Activated T-helper 17 cell treated with anti-CD3 and anti-CD28 coated beads, Interleukin-2, amount 50 U/mL, for 72 hours (primary cell): ENCODE measurements at places on chromosomes 4 and X.

- no peak for ATAC-seq
Observed at GRCh38 chr4:74474345-74475090, 29.6 kb downstream of the AREG start.

DNA sequence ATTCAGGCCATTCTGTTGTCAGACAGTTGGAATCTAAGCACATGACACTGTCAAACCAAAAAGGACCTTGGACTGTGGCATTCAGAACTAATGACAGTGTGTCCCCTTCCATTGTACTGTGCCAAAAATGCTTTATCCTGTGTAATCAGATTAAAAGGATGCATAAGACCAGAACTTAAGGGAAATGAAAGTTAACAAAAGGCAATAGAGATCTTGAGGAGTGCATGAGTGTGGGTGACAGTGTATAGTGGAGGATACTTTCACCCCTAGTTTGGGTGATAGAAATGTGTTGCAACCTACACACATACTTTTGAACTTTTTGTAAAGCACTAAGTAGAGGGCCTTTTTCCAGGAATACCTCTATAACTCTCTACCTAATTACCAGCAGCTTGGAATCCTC lies 4.5 kb downstream of the CYSLTR1 start:
- peak; percentile 28 for ATAC-seq

GRCh38 chrX:10156199-10157031 lies at the start of gene CLCN4:
TSS of gene CLCN4 (plus strand) at chrX:10156975. CDS start at chrX:10185033, 28,058 bp downstream.
- ATAC-seq, result no peak

DNA sequence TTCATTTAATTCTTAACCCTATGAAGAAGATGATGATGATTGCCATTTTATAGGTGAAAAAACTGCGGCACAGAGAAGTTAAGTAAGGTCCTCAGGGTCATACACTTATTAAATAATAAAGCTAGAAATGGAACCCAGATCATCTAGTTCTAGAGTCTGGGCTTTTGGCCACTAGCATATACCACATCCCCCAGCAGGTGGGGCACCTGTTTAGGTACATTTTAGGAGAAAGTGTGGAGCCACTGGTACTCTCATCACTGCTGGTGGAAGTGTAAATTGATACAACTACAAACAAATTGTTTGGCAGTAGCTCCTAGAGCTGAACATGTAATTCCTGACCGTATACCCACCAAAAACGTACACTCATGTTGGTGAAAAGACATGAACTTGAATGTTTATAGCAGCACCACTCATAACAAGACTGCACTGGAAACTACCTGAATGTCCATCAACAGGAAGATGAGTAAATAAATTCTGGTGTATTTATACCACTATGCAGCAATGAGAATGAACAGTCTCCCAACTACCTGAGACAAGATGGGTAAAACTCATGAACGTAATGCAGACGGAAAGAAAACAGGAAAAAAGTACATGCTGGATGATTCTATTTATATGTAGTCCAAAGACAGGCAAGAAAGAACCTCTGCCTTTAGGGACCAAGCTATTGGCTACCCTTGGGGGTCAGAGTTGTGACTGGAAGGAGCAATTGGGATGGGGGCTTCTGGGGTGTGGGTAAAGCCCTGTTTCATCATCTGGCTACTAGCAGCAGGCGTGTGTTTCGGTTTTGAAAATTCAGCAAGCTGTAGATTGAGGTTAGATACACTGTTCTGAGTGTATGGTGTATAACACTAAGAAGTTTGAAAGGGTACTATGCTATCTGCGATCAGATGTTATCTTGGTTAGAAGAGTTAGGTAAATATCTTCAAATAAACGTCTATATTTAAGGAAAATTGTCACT lies 72.3 kb upstream of the ADGRG2 start:
- ATAC-seq, result peak; percentile 34

DNA sequence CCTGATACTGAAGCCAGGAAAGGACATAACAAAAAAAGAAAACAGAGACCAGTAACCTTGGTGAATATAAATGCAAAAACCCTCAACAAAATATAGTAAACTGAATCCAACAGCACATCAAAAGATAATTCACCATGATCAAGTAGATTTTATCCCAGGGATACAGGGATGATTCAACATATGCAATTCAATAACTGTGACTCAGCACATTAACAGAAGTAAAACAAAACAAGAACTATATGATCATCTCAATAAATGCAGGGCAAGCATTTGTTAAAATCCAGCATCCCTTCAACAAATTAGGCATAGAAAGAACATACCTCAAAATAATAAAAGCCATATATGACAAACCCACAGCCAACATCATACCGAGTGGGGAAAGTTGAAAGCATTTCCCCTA lies 112.0 kb downstream of the HHIP start:
- no peak for ATAC-seq

- peak; percentile 88 for ATAC-seq
Observed at GRCh38 chr4:184705692-184706091, 28.2 kb downstream of the CENPU start.

DNA sequence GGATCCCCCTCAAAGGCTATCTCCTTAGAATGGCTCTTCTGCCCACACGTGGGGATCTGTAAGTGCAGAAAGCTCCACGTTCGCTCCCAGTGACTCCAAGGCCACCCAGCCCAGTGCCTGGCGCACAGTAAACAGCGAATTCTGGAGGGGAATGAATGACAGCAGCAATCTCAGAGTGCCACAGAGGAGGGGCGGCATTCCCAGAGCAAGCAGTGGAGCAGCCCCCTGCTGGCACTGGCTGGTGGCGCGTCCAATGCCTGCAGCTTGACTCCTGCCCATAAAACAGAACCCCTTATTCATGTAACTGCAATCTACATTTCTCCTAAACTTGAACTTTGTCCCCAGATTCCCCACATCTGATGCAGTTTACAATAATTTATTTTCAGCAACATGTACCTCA lies 6.9 kb upstream of the HELT start:
- no peak for ATAC-seq

- ATAC-seq, result no peak
Observed at GRCh38 chrX:151596282-151596681, 32.8 kb downstream of the PASD1 start.

- ATAC-seq, result no peak
Observed at GRCh38 chr4:11765849-11766453, 337.3 kb upstream of the HS3ST1 start.

GRCh38 chrX:42131856-42132255 lies 208.5 kb upstream of the CASK start:
- ATAC-seq, result no peak

DNA sequence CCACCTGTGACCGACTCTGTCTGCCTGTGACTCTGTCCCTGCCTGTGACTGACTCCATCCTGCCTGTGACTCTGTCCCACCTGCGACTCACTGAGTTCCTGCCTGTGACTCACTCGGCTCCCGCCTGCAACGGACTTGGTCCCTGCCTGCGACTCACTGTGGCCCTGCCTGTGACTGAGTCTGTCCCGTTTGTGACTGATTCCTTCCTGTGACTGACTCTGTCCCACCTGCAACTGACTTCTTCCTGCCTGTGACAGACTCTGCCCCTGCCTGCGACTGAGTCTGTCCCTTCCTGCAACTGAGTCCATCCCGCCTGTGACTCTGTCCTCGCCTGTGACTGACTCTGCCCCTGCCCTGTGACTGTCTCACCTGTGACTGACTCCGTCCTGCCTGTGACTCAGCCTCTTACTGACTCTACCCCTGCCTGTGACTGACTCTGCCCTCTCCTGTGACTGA lies 9.6 kb upstream of the UVSSA start:
- ATAC-seq, result peak; percentile 88

DNA sequence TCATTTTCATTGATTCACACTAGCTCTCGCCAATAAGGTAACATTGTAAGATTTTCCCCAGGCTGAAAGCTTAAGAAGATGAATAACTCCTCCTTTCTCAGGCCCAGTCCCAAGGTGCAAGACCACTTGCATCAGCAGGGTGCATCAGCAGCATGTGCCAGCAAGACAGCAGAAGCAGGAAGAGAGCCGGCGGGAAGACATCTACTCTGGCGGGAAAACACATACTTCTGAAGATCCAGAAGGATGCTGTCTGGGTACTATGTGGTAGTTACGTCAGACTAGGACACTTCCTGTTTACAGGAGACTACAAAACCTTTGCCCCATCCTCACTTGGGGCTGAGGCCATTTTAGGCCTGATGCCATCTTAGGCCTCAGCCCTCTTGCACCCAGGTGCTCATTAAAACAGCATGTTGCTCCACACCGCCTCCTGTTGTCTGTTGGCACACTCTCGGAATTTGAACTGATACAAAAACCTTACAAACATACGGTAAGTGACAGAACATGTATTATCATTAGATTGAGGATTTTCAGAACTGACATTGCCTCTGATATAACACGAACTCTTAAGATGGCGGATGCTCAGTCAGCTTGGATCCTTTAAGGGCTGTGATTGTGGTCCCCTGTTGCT lies 886.5 kb upstream of the EPHA5 start:
- no peak for ATAC-seq

GRCh38 chrX:37776283-37776986 lies 3.4 kb upstream of the CYBB start:
- peak; percentile 35 for ATAC-seq

DNA sequence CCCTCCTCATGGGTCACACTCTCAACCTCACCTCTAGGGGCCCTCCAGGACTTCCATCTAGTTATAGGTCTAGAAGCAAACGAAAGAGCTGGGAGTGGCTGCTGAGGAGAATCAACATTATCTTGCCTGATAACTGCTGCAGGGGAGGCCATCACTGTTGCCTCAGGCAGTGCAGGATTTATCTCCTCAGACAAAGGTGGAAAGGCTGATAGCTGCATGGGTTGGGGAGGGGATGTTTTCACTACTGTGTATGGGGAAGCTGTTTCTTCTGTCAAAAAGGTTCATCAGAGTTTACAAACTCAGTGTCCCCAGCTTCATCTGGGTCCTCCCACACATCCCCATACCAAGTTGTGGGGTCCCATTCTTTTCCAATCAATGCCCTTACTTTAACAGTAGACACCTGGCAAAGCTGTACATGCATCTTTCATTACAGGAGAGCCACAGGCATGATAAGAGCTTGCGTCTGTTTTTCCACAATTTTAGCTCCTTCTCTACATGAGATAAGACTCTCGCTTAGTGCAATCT lies 17.6 kb upstream of the PRDM8 start:
- no peak for ATAC-seq

GRCh38 chr4:152014280-152014679 lies 253.5 kb upstream of the GATB start:
- peak; percentile 82 for ATAC-seq

- ATAC-seq, result no peak
Observed at GRCh38 chr4:82084747-82085146, 289.0 kb downstream of the HNRNPD start.

GRCh38 chr4:123987408-123987807 lies 590.8 kb downstream of the SPRY1 start:
- ATAC-seq, result no peak

- no peak for ATAC-seq
Observed at GRCh38 chrX:45056428-45057145, 144.1 kb downstream of the DIPK2B start.

- no peak for ATAC-seq
Observed at GRCh38 chr4:24208691-24209090, 318.8 kb upstream of the PPARGC1A start.

DNA sequence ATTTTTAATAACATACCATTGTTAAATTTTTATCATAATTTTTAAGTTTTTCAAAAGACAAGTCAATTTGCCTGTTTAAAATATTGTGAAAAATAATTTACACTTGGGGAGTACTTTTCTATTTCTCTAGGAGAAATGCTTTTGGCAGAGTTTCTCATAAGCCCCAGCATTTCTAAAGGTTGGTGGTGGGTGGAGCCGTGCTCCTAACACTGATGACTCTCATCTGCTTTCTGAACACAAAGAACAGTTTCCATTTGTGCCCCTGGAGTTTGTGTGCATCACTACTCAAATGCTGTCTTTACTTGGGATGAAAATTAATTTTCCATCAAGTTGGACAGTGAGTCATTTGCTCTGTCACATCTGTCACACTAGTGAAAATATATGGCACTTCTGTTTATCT lies 57.6 kb downstream of the TNIP2 start:
- ATAC-seq, result peak; percentile 19

DNA sequence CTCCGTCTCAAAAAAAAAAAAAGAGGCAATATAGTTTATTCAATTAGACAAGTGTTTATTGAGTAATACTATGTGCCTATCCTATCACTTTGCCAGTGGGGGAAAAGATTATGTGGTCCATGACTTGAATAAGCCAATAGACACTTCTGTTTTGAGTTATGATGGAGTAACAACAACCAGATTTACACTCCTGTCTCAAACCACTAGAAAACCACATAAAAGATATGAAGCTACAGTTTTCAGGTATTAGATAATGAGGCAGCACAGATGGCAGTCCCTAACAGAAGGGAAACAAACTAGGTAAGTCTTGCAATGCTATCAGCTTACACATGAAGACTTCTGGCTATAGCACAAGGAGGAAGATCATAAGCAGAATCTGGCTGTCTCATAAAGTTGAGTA lies 22.5 kb downstream of the NFXL1 start:
- ATAC-seq, result peak; percentile 95

- no peak for ATAC-seq
Observed at GRCh38 chr4:183492791-183493222, 12.1 kb upstream of the ING2 start.

DNA sequence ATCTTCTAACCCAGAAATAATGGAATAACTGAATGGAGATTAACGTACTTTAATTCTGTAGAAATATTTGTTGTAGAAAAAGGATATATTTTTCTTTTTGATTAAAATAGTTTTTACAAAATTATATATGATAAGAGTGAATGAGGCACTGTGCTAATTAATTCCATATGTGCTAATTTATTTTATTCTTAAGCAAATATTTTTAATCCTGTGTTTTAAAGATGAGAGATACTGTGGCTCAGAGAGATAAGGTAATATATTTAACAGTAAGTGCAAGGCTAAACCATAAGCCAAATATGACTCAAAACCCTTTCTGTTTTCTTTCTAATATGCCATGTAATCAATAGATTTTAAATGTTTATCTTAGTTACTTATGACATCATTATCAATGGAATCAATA lies 88.2 kb downstream of the EMCN start:
- ATAC-seq, result no peak

GRCh38 chr4:6788123-6788522 lies 5.6 kb downstream of the KIAA0232 start:
- peak; percentile 6 for ATAC-seq

GRCh38 chr4:126603210-126603609 lies 1029.5 kb upstream of the INTU start:
- ATAC-seq, result no peak

DNA sequence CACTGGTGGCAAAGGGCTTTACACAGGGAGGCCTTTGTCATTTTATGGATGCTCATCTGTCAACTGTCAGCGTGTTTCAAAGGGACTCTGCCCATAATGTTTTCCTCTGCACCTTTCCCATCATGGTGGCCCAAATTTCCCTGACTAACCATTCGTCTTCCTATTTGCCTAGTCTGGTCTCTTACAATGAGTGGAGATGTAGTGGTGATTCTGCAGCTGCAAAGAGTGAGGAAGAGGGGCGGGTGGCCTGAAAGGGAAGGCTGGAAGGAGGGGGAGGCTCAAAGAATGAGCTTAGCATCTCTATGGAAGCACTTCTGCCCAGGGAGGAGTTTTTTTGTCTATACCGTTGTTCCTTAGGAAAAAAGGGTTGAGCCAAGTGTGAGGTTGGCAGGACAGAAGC lies 447.5 kb downstream of the NKX6-1 start:
- ATAC-seq, result no peak
